ENCODE measurements at places on chromosomes 12 and 14.
A peak's percentile ranks its signal among the peaks of the same experiment; 100 is the strongest.

GRCh38 chr14:102317564-102318248, 1.8 kb upstream of the ZNF839 start:
- no peak for DNase-seq

DNA sequence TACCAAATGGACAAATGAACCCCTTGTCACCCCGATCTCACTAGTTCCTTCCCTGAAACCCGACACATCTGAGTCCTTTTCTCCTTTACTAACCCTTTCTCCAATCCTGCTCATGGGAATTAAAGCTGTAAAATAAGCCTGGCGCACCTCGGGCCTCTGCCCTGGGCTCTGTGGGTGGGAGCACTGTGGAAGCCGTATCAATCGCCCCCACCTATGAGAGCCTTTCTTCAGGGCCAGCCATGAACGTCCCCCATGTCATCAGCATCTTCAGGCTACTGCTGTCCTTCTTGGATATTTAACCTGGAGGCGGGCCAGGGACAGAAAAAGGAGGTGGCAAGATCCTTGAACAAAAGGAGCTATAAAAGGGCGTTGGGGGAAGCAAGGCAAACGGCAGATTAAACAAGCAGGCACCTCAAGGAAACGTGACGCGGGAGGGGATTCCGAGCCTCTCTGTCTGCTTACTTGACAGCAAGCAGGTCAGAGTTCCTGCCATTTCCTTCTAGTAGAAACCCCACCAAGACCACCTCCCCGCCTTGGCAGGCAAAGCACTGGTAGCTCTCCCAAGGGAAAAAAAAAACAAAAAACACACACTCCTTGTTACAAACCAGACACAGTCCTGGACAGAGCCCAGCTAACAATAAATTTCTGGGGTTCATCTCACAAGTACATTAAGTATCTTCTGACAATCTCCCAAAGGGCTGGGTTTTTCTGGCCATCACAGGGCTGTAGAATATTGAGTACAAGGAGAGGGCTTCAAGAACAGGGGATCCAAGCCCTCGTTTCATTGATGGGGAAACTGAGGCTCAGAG, 62.9 kb downstream of the DPF3 start:
- no peak for DNase-seq

DNA sequence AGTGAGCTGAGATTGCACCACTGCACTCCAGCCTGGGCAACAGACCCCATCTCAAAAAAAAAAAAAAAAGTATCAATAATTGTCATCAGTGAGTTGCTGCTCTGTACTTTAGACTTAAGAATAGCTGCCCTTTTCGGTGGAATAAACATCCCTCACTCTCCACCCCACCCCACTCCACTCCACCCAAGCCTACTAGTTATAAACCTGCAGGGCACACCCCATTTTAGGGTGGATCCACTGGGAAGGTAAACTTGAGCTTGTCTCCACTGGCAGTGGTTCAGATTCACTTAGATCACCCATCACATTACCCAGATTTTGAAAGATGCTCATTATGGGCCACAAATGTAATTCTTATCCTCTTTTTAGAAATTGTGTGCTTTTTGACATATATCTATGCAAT, 106.4 kb downstream of the GPR135 start:
- DNase-seq: no peak

- no peak for DNase-seq
These were observed 4.5 kb upstream of the OR11H6 start for GRCh38 chr14:20219033-20219432.

- DNase-seq: no peak
These were observed 209.9 kb upstream of the NOS1 start for GRCh38 chr12:117571321-117571720.

DNA sequence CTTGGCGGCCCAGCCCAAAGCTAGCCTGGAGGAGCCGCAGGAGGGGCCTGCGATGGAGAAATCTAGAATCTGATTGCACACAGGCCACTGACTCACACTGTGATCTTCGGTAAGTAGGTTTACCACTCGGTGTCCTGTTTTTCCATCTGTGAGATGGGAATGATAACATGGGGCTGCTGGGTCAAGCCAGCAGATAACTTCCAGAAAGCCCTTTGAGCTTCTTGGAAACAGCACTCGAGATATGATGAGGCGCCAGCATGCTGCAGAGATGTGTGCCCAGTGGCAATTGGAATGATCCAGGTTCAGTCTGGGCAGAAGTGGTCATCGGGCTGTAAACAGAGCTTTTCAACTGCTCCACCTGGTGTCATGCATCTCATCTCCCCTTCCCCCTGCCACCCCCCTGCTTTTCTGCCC, 771.3 kb upstream of the TBX3 start:
- no peak for DNase-seq

DNA sequence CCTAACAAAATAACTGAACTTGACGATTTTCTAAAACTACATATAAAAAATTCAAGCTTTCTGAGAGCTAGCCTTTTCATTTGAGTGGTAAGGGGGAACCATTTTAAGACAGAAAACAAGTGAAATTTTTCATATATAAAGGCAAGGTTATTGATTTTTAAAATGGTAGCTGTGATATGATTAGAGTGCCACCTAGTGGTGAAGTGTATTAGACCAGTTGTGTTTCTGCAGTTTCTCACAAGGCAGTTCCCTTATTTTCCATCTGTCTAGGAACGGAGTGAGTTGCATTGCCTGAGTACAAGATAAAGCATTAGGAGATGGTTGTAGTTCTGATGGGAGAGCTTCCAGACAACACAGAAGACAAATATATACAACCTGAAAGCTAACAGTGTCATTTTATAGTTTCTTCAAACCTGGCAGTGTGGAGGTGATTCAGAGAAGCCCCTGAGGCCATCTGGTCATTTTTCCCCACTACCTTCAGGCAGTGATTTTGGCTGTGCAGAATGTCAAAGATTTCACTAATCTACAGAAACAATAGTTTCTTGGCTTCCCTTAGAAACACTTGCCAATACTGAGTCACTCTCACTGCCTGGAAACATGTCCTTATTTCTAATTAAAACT, 180.8 kb downstream of the C12orf50 start:
- no peak for DNase-seq

- no peak for DNase-seq
These were observed 148.0 kb upstream of the PDE3A start for GRCh38 chr12:20220339-20220738.

GRCh38 chr14:95872777-95873176, 3.9 kb upstream of the TUNAR start:
- DNase-seq: no peak

DNA sequence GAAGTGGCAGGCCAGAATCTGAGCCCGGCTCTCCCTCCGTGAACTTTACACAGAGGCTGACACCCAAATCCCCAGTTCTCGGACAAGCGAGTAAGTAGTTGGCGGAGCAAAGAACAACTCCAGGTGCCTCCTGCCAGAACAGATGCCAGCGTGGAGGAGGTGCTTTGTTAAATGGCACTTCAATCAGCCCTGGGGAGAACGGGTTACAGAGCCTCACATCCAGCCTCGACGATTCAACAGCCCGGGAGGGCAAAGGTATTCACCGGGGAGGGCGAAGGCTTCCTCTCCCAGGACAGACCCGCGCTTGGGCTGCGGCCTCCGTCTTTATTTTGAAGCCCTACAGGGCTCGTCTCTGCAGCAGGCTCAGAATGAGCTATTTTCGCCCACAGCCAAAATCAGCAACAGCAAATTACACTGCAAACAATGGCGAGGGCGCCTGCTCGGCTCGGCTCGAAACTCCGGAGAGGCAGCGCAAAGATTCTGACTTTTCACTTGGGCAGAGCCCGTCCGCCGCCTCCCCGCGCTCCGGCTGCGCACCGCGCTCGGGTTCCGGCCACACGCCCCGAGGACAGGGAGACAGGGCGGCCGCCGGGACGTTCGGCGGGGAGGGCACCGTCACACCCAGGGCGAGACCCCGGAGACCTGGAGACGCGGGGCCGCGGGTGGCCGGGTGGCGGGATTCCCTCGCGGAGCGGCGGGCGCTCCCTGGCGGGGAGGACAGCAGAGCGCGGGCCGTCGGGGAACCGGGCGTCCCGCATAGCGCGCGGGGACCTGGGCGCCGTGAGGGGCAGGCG, 811 bp downstream of the TMCC3 start:
- no peak for DNase-seq

GRCh38 chr14:26820138-26820537, 222.3 kb upstream of the NOVA1 start:
- no peak for DNase-seq

DNA sequence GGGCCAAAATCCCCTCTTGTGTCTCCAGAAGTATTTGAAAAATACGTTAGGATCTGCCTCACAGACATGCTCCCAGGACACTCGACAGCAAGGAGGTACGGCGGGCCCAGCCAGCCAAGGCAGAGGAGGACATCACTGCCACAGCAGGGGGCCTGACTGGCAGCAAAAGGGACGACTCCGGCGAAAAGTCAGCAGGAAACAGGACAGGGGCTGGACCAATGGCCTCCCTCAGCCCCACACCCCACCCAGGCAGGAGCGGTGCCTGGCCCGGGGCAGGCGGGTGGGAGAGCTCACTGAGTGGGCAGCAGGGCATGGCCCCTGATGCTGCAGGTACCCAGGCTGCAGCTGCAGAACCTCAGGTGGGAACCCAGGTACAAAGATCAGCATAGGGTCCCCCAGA, 17.8 kb downstream of the BRF1 start:
- no peak for DNase-seq

GRCh38 chr12:69633061-69633460, 22.4 kb upstream of the LRRC10 start:
- no peak for DNase-seq

DNA sequence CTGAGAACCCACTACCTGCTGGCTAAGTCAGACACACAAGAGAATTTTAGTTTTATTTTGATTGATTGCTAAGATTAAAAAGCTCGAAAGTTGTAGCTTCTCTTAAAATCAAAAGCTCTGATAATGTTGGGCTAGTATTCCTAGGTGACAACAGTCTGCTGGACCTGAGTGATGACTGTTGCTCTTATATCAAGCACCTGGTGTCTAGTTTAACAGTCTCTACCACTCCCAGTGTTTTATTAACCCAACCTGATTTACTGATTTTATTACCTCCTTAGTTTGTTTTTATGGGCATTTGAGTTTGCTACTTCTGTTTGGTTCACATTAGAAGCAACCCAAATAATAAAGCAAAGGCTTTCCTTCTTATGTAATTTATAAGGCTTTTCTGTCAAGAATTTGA, 41.8 kb downstream of the ATP6V1D start:
- DNase-seq: no peak

GRCh38 chr12:93514853-93515252, 47.5 kb downstream of the MRPL42 start:
- DNase-seq: no peak

GRCh38 chr12:6092784-6093722, 31.4 kb downstream of the VWF start:
- DNase-seq: peak; percentile 86

- no peak for DNase-seq
These were observed 4.5 kb downstream of the MYL6 start for GRCh38 chr12:56162468-56163290.

- no peak for DNase-seq
These were observed 5.8 kb downstream of the ASB2 start for GRCh38 chr14:93970585-93970964.

GRCh38 chr12:127888943-127889719, 377.8 kb upstream of the TMEM132C start:
- no peak for DNase-seq

GRCh38 chr12:39638178-39638577, 18.6 kb upstream of the ABCD2 start:
- DNase-seq: no peak

DNA sequence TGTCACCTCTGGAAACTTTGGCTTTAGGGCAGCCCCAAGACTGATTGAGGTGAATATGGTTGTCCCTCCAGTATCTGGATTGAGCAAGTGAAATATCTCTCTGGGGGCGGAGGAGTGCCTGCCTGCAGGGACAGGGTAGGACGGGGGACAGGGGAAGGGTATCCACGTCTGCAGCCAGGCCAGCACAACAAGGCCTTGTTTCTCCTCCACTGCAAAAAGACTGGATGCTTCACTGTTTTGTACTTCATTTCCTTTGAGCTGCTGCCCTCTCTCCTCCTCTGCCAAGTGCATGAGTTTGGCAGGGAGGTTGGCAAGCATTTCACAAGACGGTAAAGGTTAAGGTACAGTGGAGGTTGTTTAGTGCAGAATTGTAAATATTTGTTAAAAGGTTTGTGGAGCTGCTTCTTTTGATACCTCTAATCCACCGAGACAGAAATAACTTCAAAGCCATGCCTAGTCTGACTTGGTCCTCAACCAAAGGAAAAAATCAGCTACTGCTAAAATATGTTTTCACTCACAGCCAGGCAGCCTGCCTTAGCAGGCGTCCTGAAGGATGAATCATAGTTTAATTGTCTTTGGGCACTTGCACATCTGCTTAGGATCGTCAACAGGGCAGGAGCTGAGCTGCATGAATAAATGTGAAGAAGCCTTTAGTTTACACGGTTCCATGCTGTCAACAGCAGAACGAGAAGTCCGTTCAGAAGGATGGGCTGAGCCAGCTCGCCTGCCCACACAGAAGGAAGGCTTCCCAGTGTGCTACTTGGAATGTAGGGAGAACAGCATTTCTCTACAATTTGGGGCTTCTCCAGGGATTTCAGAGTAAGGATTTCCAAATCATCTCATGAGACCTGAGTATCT, 269.7 kb downstream of the TTC6 start:
- no peak for DNase-seq

GRCh38 chr12:92132288-92132687, 13.4 kb downstream of the BTG1 start:
- DNase-seq: no peak

GRCh38 chr14:97138801-97139200, 341.6 kb downstream of the VRK1 start:
- no peak for DNase-seq

DNA sequence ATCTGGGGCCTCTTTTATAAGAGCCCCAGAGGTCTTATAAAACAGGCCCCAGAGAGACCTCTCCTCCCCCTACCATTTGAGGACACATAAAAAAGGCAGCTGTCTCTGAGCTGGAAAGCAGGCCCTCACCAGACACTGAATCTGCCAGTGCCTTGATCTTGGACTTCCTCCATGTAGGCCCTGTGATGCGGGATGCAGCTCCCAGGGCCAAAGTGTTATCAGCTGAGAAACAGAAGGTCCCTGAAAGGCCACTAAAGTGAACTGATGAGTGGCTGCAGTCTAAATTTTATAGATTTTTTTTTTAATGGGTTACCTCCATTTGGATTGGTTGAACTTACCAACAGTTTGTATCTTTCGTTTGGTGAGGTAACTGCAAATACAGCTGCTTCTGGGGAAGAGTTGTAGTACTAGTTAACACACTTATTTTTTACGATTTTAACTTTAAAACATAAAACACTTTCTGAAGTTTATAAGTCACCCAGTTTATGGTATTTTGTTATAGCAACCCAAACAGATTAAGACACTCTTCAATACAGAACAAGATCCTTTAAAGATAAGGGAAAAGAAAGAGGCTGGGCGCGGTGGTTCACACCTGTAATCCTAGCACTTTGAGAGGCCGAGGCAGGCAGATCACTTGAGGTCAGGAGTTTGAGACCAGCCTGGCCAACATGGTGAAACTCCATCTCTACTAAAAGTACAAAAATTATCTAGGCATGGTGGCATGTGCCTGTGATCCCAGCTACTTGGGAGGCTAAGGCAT, 5.6 kb upstream of the GUCY2C start:
- no peak for DNase-seq

DNA sequence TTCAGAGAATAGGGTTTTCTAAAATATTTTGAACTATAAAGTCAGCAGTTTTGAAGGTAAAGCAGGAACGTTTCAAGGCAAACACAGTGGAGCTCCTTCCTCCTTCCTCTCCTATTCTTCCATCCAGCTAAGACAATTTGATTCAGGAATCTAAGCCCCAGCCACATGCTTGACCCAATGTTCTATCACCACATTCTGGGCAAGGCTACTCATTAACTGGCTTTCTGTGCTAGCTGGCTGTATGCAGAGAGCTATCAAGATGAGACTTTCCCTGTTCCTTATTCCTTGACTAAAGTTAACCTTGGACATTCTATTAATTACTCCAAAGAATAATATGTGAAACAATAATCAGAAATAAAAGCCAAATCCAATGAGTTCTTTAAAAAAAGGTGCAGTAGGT, 266.9 kb downstream of the NOVA1 start:
- DNase-seq: no peak

Measured in coronary artery (tissue), 2 donors.